ENCODE measurements at places on chromosomes 3 and 15.

GRCh38 chr15:34323217-34323616, 14.4 kb downstream of the SLC12A6 start:
- no peak for DNase-seq

- DNase-seq: no peak
Observed at GRCh38 chr3:45787551-45787950, 8.8 kb downstream of the SLC6A20 start.

DNA sequence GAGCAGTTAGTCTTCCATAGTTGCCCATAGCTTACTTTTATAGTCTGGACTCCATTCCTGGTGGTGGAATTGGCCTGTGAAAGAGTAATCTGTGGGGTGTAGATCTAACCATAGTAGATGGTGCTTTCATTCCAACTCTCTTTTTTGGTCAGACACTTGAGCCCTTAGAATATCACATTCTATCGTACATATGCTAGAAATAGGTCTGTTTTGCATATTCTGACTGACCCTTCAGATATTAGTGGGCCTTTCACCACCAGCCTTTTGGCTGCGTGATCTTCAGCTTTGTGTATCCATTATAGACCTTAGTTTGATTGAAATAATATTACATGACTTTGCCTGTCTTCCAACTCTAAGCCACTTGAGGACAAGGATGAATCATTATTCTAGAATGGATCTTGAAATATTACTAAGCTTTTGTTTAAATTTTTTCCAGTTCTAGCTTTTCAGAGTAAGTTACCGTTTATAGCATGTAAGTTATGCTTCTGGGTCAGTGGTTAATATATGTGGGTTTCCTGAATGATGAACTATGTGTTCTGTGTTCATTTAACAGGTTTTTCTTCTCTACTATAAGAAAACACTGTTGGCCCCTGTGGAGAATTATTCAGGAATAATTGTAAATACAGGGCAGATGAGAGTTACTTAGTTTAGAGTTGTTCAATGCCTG, 8.7 kb downstream of the RAB7A start:
- no peak for DNase-seq

GRCh38 chr15:101550124-101550523, 60.6 kb upstream of the PCSK6 start:
- no peak for DNase-seq

DNA sequence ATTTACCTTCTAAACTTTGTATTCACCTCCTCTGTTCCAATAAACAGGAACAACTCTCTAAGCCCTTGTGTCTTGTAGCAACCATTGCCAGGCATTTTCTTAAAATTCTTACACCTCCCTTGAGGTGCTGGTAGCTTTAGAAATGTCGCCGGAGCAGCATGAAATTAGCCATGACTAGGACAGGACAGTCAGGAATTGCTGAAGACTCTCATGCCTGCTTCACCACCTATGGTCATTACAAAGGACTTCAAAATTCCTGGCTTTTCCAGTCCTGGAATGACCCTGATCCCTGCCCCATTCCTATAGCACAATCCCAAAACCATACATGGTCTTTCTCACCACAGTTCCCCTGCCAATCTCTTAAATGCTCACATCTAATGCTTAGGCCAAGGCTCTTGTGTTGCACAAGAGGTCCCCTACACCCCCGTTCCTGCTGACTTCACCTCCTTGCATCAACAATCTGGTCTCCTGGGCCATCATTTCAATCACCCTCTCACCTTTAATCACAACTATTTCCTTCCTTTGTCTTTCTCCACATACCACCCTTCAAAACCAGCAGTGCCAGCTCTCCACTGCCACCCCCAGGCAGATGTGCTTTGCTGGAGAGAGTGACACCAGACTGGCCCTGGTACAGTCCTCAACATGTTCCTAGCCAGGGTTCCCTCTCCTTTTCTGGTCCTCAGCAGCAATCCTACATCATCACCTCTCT, 113.2 kb upstream of the TJP1 start:
- no peak for DNase-seq

- no peak for DNase-seq
Observed at GRCh38 chr15:90015749-90016148, 14.6 kb downstream of the ZNF710 start.
